ENCODE measurements at places on chromosomes 5 and 9.
A peak's percentile ranks its signal among the peaks of the same experiment; 100 is the strongest.

DNA sequence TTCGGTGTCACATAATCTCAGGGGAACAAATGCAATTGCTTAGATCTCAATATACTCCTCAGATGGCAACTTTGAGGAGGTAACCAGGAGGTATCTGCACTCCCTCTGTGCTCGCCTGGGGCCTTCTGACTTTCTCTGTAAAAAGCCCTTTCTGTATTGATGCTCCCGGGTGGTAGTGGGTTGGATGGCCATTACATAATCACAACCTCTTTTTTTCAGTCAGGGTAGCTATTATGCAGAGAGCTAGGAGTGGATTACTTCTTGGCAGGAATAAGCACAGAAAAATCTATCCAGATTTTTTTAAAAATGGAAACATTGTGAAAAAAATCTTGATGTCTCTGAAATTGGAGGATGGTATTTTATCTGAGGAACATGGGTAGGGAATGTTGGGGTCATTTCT, 116.6 kb downstream of the SH3GL2 start:
- no peaks in the 10 kb centered on the region for H3K27me3 ChIP-seq
- H3K4me3 ChIP-seq: no peak overlapping the region
- no peak overlapping the region for H3K27ac ChIP-seq
- DNase-seq: no peak
- H3K4me1 ChIP-seq: no peaks in the 10 kb centered on the region
- no peaks in the 10 kb centered on the region for H3K36me3 ChIP-seq

GRCh38 chr9:74078647-74079046, 418.5 kb upstream of the RORB start:
- H3K27me3 ChIP-seq: no peaks in the 10 kb centered on the region
- H3K27ac ChIP-seq: no peak overlapping the region
- H3K4me1 ChIP-seq: no peaks in the 10 kb centered on the region
- H3K36me3 ChIP-seq: peaks cover 8% of the 10 kb centered on the region

DNA sequence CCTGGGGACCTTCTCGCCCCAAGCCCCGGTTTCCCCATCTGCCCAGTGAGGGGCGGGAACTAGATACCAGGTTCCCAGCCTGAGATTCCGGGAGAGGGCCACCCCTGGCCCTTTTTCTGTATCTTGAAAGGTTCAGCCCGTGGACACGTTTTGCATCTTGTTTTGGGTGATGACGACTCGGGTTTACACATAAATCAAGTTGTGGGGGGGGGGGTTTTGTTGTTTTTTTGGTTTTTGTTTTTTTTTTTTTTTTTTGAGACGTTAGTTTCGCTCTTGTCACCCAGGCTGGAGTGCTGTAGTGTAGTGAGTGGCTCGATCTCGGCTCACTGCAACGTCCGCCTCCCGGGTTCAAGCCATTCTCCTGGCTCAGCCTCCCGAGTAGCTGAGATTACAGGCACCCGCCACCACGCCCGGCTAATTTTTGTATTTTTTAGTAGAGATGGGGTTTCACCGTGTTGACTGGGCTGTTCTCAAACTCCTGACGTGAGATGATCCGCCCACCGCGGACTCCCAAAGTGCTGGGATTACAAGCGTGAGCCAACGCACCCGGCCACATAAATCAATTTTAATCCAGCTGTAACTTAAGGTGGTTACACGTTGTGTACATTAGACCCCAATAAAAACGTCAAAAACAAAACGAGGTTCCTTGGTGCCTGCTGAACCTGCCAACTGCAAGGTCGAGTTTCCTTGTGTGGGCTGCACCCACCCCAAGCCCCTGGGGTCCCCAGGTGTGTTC, 1.1 kb upstream of the BRD3 start:
- H3K36me3 ChIP-seq: no peaks in the 10 kb centered on the region
- H3K4me1 ChIP-seq: peaks cover 17% of the 10 kb centered on the region
- H3K27ac ChIP-seq: peak overlapping the region; percentile 80
- peak overlapping the region; percentile 86 for H3K4me3 ChIP-seq

- no peak overlapping the region for H3K27ac ChIP-seq
- H3K36me3 ChIP-seq: peaks cover 32% of the 10 kb centered on the region
- DNase-seq: no peak
These were observed 116.7 kb downstream of the DOCK2 start for GRCh38 chr5:169753795-169754194.

Data from natural killer cell treated with Interleukin-12 subunit alpha and Interleukin-12 subunit beta and Interleukin-15 and Interleukin-18, amount 100 ng/mL, for 72 hours (primary cell).